ENCODE measurements at places on chromosomes 2 and 18. TPM values are rescaled to one million over a fixed set of nuclear protein-coding genes. Genes with fewer than 3 reads are reported as not detected.

DNA sequence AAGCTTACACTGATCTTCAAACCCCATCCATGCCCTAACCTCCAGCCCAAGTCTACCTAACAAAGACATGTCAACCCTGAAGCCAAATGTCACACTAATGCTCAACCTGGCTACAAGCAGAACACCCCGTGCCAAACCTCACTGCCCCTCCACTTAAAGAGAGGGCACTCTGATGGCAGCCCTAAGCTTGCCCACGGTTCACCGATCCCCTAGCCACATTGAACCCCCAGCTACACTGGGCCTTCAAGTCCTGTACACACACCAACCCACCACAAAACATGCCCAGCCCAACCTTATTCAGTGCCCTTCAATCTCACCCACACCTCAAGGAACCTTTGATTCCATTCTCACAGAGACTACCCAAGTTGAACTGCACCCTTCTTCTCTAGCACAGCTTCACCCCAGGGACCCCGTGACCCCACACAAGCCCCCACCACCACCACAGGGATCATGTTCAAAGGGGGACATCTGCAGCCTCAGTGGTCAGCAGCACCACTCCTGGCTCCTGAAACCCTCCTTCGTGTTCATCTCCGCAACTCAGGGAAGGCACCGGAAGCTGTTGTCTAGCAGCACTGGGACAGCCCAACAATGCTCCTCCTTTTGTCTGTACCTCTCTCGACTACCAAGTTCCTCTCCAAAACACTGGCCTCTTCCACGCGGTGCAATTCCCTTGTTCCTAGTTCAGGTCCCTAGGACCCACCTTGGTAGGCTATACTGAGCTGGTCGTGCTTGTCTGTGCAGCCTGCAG is 218.8 kb downstream of the CYP26B1 start:
- no peak for DNase-seq

DNA sequence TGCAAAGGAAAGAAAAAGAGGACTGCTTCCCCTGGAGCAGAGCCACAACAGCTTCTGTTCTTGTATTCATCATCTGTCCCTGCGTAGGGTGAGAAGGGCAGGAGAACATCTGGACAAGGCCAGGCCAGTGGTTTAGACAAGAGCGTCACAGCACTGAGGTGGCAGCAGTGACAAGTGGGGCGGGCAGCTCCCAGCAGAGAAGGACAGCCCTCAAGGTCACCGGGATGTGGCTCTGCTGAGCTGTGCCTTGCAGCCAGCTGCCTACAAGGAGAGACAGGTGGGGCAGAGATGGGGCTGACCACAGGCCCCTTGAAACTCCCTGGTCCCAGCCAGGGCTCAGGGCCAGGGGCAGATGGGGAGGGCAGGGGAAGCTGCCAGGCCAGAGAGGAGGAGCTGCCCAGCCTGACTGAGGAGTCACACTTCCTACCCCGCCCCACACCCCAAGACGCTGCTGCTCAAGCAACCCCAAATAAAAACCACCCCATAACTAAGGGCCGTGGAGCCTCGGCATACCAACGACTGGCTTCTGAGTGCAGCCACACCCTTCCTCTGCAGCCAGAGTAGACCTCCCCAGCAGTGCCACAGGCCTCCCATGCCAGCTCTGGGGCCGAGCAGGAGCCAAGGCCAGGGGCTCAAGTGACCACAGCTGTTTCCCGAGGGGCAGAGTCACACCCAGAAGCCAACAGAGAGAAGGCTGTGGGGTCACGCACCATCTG is 5.4 kb downstream of the RAB11FIP5 start:
- DNase-seq: no peak

DNA sequence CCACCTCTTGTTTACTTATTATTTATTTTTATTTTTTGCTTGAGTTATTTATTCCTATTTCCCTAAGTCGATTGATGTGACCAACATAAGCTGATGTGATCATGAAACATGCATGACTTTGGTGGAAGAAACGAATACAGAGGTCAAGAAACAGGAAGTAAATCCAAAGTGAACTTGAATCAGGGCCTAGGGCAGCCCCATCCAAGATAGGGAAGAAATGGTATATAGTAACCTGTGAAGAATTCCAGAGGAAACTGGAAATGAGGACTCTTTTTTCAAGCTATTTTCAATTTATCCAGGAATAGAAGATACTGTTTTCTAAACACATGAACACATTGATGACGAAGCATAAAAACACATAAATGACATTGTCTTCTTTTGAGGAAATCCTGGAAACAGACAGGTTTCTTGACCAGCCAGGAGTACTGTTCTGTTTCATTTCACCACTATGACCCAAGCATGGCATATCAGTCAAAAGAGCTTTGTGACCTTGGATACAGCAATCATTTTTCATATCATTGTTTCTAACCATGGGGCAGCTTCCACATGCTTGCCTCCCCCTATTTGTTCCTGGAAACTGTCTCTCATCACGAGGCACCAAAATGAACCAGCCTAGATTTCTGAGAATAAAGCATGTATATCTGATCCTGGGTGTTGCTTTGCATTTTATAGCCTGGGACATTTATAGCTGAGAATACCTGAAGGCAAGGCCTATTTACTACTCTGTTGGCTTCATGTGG is 9.1 kb upstream of the LCLAT1 start:
- no peak for DNase-seq

DNA sequence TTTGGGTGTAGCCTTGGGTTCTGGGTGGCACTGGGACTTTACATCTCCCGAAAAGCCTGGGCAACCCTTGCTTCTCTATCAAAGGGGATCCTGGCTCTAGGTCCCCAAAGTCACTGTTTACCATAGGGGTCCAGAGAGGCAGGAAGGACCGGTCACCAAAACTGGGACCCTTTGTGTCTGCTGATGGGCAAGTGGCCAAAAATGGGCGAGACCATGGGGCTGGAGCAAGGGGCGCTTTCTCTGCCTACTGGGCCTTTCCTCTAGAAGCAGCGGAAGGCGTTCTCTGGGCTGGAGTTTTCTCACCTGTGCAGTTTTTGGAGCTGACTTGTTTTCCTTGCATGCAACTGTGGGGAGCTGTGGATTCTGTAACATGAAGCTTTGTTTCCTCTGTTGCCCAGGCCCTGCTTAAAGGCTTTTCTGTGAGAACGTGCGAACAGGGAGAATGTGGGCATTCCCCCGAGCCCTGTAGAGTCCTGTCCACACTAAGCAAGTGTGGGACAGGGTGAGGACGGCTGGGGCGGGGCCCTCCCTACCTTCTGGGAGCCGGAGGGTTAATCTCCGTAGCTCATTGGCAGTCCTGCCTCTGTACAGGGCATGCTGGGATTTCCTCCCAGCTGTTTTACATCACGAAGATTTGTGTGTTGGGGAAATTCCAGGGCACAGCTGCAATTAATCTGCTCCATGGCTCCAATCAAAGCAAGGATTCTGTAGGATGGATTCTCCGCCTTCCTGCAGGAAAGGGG is 50.2 kb downstream of the TGOLN2 start:
- no peak for DNase-seq

DNA sequence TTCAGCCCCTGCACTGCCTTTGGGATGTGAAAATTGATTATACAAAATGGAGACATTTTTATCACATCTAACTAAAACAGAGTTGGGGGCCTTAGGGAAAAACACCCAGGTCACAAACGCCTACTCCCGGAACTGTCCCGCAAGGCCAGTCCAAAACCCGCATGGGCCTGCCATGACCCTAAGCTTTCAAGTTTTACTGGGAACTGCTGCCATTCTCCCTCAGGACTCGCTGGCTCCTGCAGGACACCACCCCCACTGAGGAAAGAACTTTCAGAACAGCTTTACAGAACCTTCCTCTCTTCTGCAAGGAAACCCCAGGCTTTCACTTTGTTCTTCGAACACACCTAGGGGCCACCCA is 320.4 kb upstream of the HS6ST1 start:
- no peak for DNase-seq

DNA sequence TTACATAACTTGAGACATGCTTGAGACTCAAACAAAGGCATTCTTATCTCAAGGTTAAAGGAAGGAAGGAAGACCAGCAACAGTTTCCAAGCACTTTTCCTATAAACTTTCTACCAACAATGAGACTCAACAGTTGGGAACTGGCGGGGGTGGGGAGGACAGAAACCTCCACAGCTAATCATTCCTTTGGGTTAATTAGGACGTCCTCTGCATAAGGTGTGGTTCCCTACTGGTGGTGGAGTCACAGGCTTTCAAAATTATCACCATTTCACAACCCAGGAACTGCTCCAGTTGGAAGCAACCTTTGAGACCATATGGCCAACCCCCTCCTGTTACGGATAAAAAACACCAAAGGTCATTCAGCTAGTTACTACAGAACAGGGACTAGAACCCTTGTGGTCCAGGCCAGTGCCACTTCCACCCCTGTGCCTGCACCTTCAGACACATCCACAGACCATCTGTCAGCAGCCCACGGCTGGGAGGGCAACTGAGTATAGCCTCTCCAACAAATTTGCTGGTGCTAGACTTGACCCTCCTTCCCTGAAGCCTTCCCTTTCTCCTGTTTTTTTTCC is 30.1 kb upstream of the ATL2 start:
- DNase-seq: no peak

GRCh38 chr2:137220438-137220993 is 455.2 kb downstream of the THSD7B start:
- no peak for DNase-seq

Gene UPP2
- total RNA-seq: not detected

DNA sequence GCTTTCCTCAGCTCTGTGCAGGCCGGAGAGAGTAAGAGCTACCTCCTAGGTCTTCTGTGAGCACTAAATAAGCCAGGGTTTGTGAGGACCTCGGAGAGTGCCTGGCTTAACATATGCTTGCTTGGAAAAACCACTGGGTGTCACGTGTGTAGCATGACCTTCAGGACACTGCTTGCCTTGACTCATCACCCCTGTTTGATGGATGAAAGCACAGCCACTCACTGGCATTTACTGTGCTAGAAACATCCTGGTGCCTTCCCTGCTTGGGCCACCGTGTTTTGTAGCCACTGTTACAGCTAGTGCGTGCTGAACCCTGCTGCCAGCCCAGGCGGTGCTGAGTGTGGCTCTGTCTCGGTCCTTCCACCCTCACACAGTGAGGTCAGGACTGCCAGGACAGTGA is 34.8 kb upstream of the ITM2C start:
- no peak for DNase-seq

- DNase-seq: no peak
Measured at GRCh38 chr2:208031608-208032019, 6.3 kb upstream of the PLEKHM3 start.

GRCh38 chr2:20671036-20671735 is 4.2 kb downstream of the GDF7 start:
- no peak for DNase-seq

- no peak for DNase-seq
Measured at GRCh38 chr2:168371273-168372019, 84.6 kb upstream of the CERS6 start.

DNA sequence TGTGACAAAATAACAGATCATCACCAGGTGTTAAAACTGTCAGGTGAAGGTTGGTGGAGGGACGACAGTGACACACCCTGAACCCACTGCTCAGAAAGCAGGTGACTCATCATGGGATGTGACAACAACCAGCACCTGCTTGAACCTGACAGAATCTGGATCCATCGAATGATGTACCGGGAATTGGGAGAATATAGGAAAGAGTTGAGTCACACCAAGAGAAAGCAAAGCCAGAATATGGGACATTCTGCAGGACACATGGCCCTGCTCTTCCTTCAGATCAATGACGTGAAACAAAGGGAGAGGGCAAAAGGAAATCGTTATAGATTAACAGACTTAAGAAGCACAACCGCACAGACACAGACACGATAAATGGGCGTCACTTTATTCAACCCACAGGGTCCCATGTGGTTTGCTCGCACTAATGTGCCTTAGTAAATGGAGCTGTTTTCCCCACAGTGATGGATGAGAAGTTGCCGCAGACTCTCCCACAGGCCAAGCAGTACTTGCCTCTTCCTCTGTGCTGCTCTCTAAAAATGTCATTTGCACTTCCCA is 100.1 kb downstream of the CRACDL start:
- DNase-seq: no peak

- no peak for DNase-seq
Measured at GRCh38 chr2:107728586-107728985, 98.1 kb upstream of the RGPD4 start.

- no peak for DNase-seq
Measured at GRCh38 chr2:7660816-7661215, 743.6 kb downstream of the RNF144A start.
